GM20000 (cell line): ENCODE measurements at places on chromosomes 3 and 15.

GRCh38 chr3:28150465-28151206 is 90.8 kb upstream of the CMC1 start:
- no peak for DNase-seq

- no peak for DNase-seq
These were observed 469.9 kb downstream of the GBE1 start for GRCh38 chr3:81291586-81291985.

DNA sequence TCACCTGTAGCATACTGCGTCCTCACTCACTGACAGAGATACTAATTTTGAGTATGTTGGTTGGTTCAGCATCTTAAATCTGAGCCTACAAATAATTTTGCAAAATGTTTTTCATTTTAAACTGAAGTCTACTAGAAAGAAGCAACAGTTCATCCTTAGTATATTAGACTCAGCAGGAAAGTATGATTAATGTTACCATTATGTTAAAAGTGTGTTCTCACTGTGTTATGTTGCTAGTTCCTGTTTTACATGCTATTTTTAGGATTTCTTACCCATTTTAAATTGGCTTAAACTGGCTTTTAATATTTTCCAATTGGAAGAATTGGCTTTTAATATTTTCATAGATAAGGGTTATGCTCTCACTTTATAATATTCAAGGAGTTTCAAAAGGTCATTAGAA is 25.7 kb downstream of the ACKR4 start:
- DNase-seq = no peak

DNA sequence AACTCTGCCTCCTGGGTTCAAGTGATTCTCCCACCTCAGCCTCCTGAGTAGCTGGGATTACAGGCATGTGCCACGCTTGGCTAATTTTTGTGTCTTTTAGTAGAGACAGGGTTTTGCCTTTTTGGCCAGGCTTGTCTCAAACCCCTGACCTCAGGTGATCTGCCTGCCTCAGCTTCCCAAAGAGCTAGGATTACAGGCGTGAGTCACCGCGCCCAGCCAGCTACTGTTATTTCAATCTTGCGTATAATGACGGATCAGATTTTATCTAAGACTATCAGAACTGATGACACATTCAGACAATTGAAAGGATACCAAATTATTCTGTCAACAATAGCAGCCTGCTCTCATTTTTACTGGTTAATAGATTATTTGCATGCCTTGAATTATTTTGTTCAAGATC is 612.2 kb downstream of the ZIC1 start:
- no peak for DNase-seq

DNA sequence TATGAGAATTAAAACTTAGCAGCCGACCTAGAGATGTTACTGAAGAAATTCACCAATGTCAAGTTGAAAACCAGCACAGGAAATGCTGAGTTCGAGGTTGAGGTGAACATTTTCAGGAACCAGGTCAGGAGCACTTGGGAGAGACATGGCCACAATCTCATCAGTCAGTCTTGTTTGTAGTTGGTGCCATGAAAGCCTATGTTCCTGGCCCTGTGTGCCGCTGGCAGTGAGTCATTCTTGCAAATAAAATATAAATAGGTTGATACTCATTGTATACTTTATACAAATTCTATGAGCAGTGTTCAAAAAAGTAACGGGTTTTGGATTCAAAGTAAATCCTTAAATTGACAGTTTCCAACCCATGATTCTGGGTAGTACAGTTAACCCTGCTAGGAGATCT is 1.5 kb upstream of the FSIP1 start:
- no peak for DNase-seq

DNA sequence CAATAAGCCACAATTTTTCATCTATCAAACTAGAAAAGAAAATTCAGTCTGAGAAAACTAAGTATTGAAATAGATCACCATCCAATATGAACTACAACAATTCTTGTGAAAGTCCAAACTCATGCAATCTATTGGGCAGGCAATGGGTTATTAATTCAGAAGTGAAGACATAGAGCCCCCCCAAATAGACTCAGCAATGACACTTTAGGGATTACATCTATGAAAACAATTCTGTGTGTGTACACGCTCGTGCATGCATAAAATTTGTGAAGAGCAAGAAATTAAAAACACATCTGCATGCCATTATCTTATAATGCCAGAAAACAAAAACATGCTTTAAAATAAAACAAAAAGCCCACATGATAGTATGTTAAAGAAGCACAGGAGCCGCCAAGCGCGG is 151.3 kb downstream of the NR1I2 start:
- DNase-seq = no peak

DNA sequence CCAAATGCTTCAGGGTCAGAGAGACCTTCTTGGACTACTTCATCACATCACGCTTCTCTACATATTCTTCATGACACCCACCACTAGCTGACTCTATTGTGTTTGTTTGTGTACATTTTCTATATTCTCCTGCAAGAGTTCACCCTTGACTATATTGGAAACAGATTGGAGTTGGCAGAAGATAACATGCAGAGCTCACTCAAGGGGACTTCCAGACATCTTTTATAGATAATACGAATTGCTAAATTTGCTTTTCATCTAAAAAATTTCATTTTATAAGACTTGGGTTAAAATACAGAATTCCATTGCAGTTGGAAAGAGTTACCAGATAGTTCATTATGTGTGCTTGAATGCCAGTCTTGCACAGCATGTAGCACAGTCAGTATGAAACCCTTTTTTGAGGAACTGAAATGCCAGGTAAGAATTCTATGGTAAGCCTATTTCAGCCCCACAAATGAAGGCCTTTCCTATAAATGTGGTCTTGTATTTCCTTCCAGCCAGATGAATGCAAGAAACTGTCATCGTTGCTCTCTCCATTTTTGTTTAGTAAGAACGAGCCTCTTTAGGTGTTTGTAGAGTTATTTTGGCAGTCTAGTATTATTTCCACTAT is 177.6 kb downstream of the GHSR start:
- DNase-seq = peak; percentile 30

- DNase-seq = peak; percentile 12
These were observed 241.4 kb downstream of the EDEM1 start for GRCh38 chr3:5428607-5429516.

- no peak for DNase-seq
These were observed 31.5 kb upstream of the FBXL22 start for GRCh38 chr15:63565536-63566186.

DNA sequence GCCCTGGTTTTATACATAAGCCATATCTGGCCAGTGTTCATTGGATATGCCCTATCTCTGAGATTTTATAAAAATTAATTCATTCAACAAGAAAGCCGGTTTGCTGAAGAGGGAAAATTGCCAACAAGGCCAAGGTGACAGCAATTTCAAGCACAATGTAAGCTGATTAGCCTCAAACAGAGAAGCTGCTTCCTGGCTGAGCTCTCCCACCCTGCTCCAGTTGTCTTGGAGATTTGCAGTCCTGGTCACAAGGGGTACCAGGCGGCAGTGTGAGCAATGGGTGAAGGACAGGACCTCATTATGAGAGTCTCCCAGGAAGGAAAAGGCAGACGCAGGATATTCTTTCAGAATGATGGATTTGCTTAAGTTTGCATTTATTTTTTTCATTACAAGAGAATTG is 5.4 kb upstream of the THSD4 start:
- no peak for DNase-seq

DNA sequence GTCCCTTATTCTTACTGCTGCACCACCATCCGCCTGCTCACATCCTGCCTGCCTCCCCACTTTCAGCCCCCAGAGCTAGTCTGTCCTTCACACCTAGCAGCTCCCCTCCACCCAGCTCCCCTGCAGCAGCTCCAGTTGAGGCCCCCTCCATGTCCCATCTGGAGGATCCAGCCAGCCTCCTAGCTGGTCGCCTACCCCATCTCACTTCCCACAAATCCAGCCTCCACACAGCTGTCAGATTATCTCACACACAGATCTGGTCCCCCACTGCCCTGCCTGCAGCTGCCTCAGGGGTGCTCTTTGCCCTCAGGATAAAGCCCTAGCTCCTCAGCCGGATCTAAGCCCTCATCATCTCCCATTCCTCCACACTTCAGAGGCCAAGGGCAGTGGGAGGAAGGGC is 8.8 kb upstream of the SEMA7A start:
- DNase-seq = no peak

- no peak for DNase-seq
These were observed 139.4 kb downstream of the SLCO3A1 start for GRCh38 chr15:91992945-91993344.

- no peak for DNase-seq
These were observed 19.5 kb upstream of the C3orf70 start for GRCh38 chr3:185172086-185173049.

GRCh38 chr3:195240939-195241338 is 30.0 kb downstream of the XXYLT1 start:
- no peak for DNase-seq

DNA sequence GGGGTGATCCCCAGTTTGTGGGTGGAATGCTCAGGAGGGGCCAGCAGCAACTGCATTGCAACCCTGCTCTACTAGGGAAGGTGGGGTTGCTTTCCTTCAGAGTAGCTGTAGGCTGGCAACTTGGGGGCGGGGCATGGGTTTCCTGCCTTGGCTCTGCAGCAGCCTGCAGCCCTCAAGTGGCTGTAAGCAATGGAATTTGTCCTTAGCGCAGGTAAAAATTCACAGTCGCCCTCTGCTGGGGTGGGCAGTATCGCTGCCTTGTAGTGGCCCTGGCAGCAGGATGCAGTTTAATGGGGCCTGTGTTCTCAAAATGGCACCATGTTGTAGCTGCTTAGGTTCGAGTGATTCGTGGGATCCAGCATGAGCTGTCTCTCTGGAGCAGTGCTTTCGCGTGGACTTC is 29.8 kb downstream of the STT3B start:
- DNase-seq = no peak

- no peak for DNase-seq
These were observed 1046.0 kb upstream of the NR2F2 start for GRCh38 chr15:95284492-95284891.

DNA sequence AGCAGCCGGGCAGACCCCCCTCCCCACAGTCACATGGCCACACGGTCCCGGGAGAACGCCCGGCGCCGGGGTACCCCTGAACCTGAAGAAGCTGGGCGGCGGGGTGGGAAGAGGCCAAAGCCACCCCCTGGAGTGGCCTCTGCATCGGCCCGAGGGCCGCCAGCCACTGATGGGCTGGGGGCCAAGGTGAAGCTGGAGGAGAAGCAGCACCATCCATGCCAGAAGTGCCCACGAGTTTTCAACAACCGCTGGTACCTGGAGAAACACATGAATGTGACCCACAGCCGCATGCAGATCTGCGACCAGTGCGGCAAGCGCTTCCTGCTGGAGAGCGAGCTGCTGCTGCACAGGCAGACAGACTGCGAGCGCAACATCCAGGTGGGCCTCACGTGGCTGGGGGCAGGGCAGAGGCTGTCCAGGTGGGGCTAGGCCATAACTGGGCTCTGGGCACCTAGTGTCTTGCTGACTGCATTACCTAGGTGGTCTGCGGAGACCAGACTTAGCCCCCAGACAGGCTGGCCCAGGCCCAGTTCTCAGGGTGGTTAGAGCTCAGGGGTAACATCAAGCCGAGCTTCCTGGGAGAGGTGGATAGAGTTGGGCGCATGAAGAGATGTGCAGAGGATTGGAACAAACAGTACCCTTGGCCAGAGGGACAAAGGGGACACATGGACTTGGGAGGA is 6.1 kb downstream of the ZBTB47 start:
- no peak for DNase-seq

- peak; percentile 68 for DNase-seq
These were observed 17.5 kb downstream of the CIDEC start for GRCh38 chr3:9862391-9863057.

DNA sequence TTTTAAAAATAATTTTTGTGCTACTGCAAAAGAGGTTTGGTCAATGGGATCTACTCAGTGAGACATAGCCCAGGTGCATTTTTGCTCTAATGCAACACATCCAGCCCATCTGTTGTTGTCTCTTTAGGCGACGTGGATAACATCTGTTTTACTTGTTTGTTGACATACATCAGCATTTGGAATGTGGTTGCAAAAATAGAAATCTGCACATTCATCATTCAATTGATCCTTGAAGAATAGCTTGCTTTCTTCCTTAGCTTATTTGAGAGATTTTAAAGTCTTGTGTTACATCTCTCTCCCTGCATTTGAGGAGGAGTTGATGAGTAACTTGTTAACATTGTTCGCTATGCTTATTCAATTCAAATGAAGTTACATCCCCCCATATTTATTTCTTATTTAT is 1202.3 kb downstream of the NSUN3 start:
- no peak for DNase-seq

GRCh38 chr15:65421360-65422215 is 1.2 kb downstream of the IGDCC4 start:
- peak; percentile 80 for DNase-seq

DNA sequence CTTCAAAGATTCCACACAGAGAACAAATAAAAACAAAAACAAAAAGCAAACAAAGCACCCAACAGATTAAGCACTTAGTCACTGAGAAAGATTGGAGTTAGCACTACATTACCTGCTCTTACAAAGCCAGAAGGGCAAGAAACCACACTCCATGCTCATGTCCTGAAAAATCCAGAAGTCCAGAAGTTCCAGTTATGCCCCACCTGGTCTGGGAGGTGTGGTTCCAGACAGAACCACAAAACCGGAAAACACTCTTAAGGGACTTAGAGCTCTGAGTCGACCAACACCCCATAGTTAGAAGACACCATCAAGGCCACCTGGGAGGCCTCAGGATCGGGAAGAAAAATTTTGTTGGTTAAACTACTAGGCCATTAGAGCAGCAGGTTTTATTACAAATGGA is 88.9 kb downstream of the TNIK start:
- DNase-seq = no peak

GRCh38 chr3:189702066-189702646 is 71.0 kb downstream of the TP63 start:
- DNase-seq = no peak

DNA sequence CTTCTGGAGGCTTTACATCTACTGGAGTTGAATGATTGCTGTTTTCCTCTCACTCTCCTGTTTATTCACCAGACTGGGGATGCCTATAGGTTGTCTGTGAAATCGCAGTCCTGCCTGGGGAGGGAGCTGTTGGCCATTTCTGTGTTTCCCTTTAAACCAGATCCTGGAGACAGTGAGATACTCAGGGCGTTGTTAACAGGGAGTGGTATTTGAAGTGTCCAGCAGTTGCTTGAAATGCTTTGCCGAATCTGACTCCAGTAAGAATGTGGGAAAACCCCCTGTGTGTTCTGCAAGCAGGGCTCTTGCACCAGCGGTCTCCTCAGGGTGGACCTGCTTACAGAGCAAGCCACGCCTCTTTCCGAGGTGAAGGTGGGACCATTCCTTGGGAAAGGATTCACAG is 4.3 kb upstream of the LRRK1 start:
- no peak for DNase-seq

GRCh38 chr15:63353887-63354286 is 27.8 kb downstream of the CA12 start:
- DNase-seq = no peak
